ENCODE measurements at places on chromosomes 3 and 15.
A peak's percentile ranks its signal among the peaks of the same experiment; 100 is the strongest.

- no peak for DNase-seq
These were observed 730 bp downstream of the SPRED1 start for GRCh38 chr15:38253351-38253781.

GRCh38 chr3:30649572-30650318, 43.3 kb downstream of the TGFBR2 start:
- no peak for DNase-seq

DNA sequence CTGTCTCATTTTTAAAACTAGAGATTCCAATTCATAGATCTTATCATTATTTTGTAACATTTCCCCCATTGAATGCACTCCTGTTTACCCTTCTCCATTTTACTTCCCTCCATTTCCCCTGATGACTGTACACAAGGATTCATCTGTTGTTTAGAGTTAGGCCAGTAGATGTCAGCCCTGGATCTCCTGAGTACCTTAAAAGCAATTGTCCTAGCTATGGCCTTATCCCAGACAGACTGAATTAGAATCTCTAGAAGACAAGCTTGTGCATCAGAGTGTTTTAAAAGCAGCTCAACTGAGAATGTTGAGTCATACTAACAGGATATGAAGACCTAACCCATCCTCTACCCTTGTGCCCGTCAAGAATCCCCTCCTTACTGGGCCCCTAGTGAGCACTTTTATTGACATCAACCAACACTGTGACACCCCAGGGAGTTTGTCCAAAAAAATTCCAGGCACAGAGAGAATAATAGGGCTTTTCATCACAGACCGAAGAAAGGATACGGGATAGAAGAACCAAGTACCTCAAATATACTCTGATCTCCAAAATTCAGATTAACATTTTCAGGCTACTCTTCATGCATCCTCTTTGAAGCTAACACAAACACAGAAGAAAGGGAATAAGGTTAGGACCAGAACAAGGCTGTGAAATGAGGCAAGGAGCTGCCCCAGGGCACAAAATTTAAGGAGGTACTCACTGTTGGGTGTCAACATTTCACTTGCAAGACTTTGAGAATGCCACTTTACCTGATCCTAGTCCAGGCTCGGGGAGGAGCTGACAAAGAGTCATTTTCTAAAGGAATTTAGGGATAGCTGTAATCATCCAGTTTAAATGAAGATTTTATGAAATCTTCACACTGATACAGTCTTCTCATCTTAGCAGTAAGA, 17.1 kb downstream of the ZBED2 start:
- DNase-seq = no peak

- no peak for DNase-seq
These were observed 58.5 kb upstream of the TRIM71 start for GRCh38 chr3:32759342-32759741.

DNA sequence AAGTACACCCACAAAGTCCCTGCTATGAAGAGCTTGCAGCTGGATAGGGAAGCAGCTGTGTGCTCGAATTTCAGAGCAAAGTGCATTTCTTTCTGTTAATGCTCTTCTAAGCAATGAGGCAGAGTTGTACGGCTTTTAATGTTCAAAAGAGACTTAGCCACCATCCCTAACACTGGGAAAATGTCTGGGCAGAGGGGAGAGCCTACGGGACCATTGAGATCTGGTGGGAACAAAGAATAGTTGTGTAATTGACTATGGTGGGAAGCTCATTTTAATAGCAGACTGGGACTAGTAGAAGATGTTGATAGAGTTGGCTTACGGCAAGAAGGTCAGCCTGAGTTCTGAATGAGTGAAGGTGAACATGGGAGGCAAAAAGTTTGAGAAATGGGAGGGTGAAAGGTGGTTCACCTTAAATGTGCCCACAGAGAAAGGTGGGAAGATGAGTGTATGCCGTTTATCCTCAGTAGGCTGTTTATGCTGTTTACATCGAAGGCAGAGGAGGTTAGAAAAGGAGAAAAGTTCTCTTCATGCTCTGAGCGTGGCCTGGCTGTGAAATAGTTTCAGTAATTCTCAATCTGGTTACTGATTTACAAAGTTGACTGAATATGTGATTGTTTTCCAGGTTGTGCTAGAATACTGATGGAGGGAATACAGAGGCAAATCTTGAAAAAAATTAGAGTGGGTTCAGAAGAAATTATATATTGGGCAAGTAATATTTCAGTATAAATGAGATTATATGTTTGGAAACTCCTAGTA, 22.9 kb upstream of the UTS2B start:
- no peak for DNase-seq

DNA sequence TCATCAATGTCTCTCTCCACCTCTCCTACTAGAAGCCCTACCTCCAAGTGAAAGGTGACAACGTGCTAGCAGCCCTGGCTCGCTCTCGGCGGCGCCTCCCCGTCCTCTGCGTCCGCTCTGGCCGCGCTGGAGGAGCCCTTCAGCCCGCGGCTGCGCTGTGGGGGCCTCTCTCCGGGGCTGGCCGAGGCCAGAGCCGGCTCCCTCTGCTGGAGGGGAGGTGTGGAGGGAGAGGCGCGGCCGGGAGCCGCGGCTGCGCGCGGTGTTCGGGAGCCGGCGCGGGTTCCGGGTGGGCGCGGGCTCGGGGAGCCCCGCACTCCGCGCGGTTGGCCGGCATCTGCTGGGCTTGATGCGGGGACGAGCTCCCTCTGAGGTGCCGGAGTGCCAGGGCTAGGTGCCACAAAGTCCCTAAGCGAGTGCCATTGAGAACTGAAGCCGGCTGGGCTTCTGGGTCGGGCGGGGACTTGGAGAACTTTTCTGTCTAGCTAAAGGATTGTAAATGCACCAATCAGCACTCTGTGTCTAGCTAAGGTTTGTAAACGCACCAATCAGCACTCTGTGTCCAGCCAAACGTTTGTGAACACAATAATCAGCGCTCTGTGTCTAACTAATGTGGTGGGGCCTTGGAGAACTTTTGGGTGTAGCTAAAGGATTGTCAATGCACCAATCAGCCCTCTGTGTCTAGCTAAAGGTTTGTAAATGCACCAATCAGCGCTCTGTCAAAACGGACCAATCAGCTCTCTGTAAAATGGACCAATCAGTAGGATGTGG, 84.8 kb upstream of the ARRDC4 start:
- DNase-seq = no peak

- no peak for DNase-seq
These were observed 105.6 kb upstream of the SLC4A7 start for GRCh38 chr3:27589795-27590194.

DNA sequence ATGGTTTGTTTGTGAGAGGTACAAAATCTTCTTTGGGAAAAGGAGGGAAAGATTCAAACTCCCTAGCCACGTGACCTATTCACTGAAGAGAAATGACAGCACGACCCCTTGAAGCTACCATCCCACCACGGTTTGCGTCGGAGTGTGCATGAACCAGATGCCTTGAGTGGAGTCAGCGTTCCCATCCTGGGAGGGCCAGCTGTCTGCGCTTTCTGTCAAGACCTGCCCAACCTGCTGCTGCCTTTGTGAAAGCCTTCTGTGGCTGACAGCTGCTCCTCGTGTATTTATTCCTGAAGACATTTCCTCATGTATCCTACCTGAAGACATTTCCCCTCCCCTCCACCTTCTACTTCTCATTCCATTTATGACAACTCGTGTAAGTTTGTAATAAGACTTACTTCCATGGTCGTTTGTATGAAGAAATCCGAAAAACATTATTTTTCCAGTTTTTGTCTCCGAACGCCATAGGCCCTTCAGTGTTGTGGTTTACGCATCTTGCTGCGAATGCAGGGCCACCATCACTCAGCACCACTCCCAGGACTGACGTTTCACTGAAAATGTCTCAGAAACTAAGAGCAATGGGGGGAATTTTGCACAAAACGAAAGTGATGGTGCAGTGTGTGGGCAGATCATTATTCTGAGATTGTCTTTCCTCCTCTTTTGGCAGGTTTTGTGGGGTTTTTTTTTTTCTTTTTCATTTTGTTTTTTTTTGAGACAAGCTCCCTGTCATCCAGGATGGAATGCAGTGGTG, 18.9 kb downstream of the EBLN2 start:
- no peak for DNase-seq

DNA sequence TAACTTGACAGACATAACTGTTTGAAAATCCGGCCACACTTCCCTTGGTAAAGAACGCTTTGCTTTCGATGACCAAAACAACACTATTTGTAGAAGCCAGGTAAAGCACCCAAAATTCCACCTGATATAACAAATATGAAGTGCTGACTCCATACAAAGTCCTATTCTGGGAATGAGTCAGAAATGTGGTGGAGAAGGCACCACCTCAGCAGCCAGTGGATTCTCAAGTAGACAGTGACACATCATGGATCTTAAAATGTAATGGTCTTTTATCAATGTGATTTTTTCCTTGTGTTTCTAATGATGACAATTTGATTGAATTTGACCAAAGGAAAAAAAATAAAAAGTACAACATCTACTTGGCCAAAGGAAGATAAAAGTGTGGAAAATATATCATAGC, 135.0 kb upstream of the WNT5A start:
- no peak for DNase-seq

DNA sequence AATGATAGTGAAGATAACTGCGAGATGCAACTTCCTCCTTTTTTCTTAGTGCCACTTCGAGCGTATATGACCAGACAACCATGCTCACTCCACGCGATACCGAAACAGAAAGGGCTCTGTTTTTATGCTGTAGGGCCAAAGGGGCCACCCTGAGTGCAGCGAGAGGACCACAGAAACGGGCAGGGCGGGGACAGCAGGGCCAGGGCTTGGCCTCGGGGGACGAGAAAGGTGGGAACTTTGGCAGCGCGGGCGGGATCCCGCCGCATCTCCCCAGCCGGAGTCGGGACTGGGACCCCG, 483 bp downstream of the VPS13C start:
- peak; percentile 42 for DNase-seq

DNA sequence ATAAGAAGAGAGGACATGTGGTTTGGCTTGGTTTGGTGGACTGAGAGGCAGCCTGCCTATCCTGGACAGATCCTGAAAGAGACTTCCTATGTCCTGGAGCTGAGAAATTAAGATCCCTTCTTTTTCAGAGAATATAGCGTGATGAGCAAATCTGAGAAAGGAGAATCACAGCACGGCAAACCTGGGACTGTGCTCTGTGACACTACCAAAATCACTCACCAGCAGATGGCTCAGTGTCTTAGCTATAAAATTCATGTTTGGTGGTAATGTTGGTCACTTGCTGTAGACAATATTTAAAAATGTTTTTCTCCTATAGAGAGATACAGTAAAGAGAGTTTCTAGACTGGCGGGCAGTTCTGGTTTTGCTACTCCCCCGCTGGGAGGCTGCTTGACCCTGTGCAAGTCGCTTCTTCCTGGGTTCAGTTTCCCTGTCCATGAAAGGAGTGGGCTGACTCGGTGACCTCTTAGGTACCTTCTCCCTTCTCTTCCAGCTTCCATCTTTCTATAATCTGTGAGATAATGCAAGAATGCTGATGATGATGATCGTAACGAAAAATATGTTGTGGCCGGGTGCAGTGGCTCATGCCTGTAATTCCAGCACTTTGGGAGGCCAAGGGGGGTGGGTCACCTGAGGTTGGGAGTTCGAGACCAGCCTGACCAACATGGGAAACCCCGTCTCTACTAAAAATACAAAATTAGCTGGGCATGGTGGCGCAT, 7.6 kb upstream of the HES1 start:
- no peak for DNase-seq

DNA sequence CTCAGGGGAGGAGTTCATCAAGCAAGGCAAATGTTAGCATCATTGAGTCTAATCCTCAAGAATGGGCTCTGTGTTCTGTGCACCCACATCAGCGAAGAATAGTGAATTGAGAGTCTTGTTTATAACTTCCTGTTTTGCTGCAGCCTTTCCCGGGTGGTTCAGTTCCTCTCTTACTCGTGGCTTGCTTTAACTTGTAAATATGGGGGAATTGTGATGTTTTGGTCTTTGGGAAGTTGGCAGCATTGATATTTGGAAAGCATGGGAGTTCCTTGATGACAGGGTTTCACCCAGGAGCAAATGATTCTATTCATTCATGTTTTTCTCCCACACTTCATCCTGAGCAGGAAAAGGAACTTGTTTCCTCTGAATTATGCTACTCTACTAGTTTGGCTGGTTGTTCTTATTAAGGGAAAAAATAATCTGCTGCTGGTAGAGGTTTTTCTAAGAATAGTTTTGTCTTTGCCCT, 40.4 kb downstream of the GPD1L start:
- no peak for DNase-seq

GRCh38 chr3:131360191-131360755, 21.3 kb upstream of the NUDT16 start:
- DNase-seq = no peak

DNA sequence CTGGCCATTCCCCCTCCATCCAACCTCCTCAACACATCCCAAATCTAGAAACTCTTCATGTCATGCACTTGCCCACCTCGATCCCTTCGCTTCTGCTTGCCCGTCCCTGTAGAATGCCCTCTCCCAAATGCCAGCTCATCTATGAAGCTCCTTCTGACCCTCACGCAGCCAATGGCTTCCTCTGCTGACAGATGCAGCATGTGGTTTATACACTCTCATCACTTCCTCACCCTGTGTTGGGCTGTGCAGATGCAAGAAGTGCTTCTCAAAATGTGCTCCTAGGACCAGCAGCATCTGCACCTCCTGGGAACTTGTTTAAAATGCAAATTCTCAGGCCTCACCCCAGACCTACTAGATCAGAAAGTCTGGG, 51.7 kb downstream of the SEMA5B start:
- no peak for DNase-seq

DNA sequence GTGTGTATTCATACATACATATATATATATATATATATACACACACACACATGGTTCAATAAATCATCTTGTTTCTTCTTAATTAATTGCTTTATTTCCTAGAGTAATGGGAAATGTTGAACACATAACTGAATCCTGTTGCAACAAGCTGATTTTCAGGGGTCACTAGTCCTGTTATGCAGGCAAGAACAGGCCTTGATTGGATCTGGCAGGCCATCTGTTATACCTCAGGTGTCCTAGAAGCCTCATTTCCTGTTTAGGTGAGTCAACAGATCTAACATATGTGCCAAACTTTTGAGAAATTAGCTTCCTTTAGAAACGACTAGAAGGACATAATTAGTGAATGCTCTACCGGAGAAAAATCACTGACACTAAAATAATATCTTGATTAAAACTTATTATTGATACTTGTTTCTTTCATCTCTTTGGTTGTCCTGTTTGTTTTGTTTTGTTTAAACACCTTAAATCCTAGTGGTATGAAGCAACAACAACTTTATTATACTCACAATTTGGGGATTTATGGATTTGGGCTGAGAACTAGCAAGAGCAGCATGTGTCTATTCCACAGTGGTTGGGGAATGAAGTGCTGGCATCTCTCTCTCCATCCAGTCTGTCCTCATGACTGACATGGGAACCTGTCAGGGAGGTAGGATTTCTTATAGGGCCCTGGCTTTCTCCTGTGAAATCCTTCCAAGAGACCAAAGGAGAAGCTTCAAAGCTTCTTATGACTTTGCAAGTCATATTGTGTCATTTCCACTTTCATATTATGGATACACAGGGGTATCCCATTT, 552.6 kb downstream of the NSUN3 start:
- DNase-seq = no peak

DNA sequence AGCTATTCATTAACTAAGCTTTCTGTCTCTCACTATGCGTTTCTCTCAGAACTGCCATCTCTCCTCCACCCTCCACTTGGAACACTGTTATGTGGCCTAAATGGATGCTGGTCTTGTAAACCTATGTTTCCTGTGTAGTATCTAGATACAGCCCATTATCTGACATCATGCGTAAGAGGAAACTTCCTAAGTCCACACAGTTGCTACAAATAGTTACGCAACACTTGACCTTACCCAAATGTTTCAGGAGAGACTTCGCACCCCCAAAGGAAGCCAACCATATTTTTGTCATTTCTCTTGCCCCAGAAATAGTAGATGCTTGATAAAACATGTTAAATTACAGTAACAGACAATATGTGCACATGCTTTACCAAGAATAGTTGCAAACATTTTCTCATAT, 87.2 kb upstream of the TPRG1 start:
- no peak for DNase-seq

GRCh38 chr3:100838157-100838556, 128.9 kb downstream of the TFG start:
- no peak for DNase-seq

Measured in activated CD4-positive, alpha-beta T cell treated with anti-CD3 and anti-CD28 coated beads, Interleukin-2, amount 50 U/mL, for 4 hours (primary cell).